ENCODE measurements at places on chromosomes 3 and 15.

GRCh38 chr3:191355406-191355805, 25.1 kb upstream of the UTS2B start:
- no peak for DNase-seq

DNA sequence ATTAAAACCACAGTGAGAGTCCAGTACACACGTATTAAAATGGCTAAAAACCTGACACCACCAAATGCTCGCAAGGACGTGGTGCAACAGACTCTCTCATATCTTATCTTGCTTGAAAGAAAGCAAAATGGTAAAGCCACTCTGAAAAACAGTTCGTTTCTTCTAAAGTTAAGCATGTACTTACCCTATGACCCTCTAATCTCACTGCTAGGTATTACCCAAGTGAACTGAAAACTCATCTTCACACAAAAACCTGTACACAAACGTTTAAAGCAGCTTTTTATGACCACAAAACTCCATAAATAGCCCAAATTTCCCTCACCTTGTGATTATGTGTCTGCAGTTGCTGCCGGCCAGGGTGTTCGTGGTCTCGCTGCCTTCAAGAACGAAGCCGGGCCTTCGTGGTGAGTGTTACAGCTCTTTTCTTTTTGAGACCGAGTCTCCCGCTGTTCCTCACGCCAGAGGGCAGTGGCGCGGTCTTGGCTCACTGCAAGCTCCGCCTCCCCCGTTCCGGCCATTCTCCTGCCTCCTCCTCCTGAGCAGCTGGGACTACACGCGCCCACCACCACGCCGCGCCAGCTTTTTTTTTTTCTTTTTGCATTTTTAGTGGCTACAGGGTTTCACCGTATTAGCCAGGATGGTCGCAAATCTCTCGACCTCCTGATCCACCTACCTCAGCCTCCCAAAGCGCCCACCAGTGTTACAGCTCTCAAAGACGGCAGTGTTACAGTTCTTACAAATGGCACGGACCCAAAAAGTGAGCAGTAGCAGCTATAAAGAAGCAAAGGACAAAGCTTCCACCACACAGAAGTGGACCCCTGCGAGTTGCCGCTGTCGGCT, 165.4 kb downstream of the TJP1 start:
- no peak for DNase-seq

DNA sequence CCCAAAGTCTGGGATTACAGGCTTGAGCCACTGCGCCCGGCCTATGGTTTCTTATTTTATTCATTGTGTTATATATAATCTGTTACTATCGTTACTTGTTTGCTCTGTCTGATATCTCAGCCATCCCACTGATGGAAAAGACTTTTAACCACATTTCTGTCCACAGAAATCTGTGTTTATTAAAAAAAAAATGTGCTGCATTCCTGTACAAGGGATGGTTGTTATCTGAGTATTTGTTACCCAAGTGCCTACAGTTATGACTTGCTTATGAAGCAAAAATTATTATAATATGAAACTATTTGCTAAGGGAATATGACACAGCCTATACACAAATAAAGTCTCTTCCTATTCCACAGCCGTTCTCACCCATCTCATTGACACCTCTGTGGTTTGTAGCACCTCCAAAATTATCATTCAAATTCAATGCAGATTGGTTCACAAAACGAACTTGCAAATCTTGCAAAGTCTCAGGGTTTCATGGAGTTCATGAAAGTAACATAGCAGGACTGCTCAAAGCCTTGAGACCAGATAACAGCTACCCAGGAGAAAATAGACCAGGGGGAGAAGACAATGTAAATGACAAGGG, 47.4 kb upstream of the UBE2E1 start:
- DNase-seq = no peak

GRCh38 chr3:89586256-89586655, 478.8 kb downstream of the EPHA3 start:
- no peak for DNase-seq

GRCh38 chr15:98735895-98736617, 87.7 kb downstream of the IGF1R start:
- DNase-seq = no peak

DNA sequence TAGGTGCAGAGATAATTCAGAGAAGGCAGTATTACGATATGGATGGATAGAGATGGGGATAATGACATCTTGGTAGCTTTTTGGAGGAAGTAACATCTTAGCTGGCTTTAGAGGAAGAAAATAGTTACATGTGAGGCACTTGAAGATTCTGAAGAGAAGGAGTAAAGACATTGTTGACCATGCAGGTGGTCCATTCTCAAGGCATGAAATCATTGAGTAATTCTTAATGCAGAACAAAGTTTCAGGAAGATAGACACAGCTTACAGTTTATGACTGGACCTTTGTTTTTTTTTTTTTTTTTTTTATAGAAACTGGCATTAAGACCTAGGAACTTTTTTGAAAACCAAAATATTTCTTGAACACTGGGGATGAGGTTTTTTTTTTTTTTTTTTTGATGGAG, 28.2 kb downstream of the MBNL1 start:
- no peak for DNase-seq

- no peak for DNase-seq
Measured at GRCh38 chr3:123104550-123104949, 37.7 kb downstream of the PDIA5 start.

GRCh38 chr15:98676586-98677270, 28.4 kb downstream of the IGF1R start:
- DNase-seq = no peak

- no peak for DNase-seq
Measured at GRCh38 chr15:82530006-82530405, 10.3 kb downstream of the RPS17 start.

All from activated CD8-positive, alpha-beta memory T cell treated with anti-CD3 and anti-CD28 coated beads for 1 hour (primary cell).